ENCODE measurements at places on chromosomes 1 and 21. TPM values are rescaled to one million over a fixed set of nuclear protein-coding genes. Genes with fewer than 3 reads are reported as not detected.

GRCh38 chr1:153687346-153688125 lies 9.0 kb downstream of the NPR1 start:
- H3K4me1 ChIP-seq = no peaks in the 10 kb centered on the region
- no peak overlapping the region for H3K27ac ChIP-seq
- H3K27me3 ChIP-seq = no peaks in the 10 kb centered on the region
- H3K4me3 ChIP-seq = no peak overlapping the region
- no peaks in the 10 kb centered on the region for H3K36me3 ChIP-seq

Gene OR14A2
- total RNA-seq = not detected

Gene NR1I3
- total RNA-seq = not detected

Gene IFFO2
- total RNA-seq = 14.6 TPM

DNA sequence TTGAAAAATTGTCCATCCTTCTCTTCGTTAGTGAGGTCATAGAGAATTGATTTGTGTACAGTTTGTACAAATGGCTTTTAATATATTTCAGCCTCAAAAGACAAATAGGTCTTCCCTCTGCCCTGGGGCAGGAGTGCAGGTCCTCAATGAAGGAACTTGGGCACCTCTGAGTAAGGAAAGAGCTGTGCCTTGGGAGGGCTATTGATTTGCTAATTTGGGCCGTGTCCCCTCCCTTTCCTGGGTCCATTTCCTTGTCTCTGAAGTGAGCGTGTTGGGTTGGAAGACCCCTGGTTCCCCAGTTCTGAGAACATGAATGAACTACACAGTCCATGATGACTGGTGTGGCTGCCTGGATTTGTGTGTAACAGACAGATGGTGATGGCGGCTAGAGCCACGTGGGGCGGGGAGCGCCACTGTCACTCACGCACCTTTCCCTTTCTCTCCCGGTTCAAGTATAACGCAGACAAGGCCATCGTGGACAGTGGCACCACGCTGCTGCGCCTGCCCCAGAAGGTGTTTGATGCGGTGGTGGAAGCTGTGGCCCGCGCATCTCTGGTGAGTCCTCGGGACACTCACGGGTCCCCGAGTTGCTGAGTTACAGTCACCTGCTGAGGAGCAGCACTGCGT lies 71.0 kb upstream of the FAM3B start:
- no peak overlapping the region for H3K27ac ChIP-seq
- H3K4me3 ChIP-seq = no peak overlapping the region
- no peak for DNase-seq
- H3K36me3 ChIP-seq = peaks cover 98% of the 10 kb centered on the region
- no peaks in the 10 kb centered on the region for H3K4me1 ChIP-seq

DNA sequence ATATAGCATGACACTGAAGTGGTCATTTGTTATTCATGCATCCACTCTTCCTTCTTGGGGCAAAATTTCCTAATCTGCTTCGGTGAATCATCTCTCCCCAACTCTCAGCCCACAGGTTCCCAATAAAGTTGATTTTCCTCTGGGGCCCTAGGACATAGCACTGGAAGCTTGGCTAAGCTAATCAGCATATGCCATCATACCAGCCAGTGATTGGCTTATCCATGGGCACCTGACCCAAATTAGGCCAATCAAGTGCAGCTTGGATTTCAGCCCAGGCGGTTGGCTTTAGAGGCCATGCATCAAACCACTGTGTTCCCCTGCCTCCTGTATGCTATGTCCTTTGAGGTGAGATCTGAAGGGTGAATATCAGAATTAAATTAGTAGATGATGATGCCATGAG lies 58.9 kb downstream of the C1orf94 start:
- DNase-seq = no peak
- no peaks in the 10 kb centered on the region for H3K4me1 ChIP-seq
- no peaks in the 10 kb centered on the region for H3K36me3 ChIP-seq
- H3K27ac ChIP-seq = no peak overlapping the region
- H3K4me3 ChIP-seq = no peak overlapping the region
- H3K27me3 ChIP-seq = no peaks in the 10 kb centered on the region

Gene GPATCH4
- 28.1 TPM for total RNA-seq

DNA sequence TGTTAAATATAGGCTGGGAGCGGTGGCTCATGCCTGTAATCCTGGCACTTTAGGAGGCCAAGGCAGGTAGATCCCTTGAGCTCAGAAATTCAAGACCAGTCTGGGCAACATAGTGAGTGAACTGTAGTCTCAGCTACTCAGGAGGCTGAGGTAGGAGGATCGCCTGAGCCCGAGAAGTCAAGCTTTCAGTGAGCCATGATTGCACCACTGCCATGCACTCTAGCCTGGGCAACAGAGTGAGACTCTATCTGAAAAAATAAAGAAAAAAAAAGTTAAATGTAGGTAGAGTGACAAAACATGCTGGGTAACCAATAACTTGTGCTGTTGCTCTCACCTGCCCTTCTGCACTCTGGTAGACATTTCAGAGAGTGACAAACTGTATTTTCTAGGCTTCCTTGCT lies 25.0 kb upstream of the SRSF10 start:
- H3K27me3 ChIP-seq = no peaks in the 10 kb centered on the region
- no peak overlapping the region for H3K4me3 ChIP-seq
- no peak for DNase-seq
- no peaks in the 10 kb centered on the region for H3K36me3 ChIP-seq
- H3K27ac ChIP-seq = no peak overlapping the region

DNA sequence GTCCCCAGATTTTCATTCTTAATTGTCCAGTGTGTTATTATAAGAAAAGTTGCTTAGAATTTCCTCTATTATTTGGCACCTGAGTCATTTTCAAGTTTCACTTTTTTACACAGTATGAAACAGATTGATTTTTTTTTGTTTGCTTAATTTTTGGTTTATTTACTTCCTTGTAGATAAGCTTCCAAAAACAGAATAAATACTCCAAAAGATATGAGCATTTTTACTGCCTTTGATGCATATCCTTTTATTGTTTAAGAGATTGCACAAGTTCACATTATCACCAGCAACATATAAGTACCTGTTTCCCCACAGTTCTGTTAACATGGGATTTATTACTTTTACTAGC lies 36.3 kb upstream of the AHCYL1 start:
- H3K4me3 ChIP-seq = no peak overlapping the region
- no peaks in the 10 kb centered on the region for H3K36me3 ChIP-seq
- no peaks in the 10 kb centered on the region for H3K4me1 ChIP-seq
- peak overlapping the region; percentile 65 for H3K27ac ChIP-seq
- no peaks in the 10 kb centered on the region for H3K27me3 ChIP-seq
- DNase-seq = no peak

DNA sequence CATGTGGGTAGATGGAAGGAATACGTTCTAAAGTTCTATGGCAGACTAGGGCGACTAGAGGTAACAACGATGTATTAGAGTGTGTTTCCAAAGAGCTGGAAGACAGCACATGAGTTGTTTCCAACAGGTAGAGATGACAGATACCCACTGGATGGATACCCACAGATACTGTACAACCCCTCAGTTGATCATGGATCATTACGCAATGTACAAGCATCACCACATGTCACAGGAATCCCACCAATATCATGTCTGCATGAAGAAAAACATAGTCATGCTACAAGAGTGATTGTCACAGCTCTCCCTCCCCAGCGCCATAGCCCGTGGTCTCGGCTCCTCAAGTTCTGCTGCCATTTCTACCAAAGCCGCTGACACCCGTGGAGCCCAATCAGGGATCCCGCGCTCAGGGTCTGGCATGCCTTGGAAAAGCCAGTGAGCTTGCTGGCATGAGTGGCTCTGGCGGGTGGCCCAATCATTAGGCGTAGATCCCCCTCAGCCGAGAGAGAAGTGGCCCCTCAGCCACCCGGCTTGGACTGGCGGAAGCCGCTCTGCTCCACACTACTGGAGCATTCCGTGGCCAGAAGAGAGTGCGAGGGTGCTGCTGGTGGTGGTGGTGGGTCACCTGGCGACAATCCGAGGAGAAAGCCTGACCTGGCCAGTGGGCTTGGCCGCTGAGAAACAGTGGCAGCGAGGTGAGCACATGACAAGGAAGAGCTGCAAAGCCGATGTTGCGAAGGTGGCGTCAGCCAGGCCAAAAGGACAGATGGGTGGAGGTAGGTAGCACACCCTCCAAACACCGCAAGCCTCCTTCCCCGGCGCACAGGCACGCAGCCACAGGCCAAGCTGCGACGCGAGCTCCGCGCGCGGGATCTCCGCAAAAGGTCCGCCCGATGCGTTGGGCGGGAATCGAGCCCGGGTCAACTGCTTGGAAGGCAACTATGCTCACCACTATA lies 65.7 kb upstream of the FCGR2A start:
- H3K36me3 ChIP-seq = no peaks in the 10 kb centered on the region
- DNase-seq = peak; percentile 76
- H3K4me1 ChIP-seq = peaks cover 9% of the 10 kb centered on the region
- H3K4me3 ChIP-seq = peak overlapping the region; percentile 77
- no peak overlapping the region for H3K27ac ChIP-seq

DNA sequence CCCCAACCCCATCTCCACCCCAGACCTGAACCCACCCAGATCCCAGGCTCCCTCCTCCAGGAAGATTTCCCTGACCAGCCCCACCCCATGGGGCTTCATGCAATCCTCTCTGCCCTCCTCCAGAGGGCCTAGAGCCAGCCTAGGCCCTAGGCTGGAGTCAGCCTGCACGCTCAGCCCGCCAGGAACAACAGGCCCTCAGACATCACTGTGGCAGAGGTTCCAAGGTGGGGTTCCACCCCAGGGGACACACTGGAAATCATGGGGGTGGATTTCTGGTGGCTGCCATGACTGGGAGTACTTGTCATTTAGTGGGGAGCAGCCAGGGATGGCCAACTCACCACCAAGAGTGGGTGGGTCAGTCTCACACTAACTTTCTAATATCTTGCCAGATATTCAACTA lies 122.0 kb downstream of the GLIS1 start:
- H3K36me3 ChIP-seq = no peaks in the 10 kb centered on the region
- H3K4me1 ChIP-seq = no peaks in the 10 kb centered on the region
- no peak overlapping the region for H3K4me3 ChIP-seq
- H3K27me3 ChIP-seq = peaks cover 4% of the 10 kb centered on the region

- no peak overlapping the region for H3K27ac ChIP-seq
- H3K27me3 ChIP-seq = peaks cover 4% of the 10 kb centered on the region
- no peaks in the 10 kb centered on the region for H3K4me1 ChIP-seq
These were observed 9.6 kb downstream of the ACKR1 start for GRCh38 chr1:159214149-159214760.

- no peak overlapping the region for H3K27ac ChIP-seq
- H3K27me3 ChIP-seq = no peaks in the 10 kb centered on the region
- no peak overlapping the region for H3K4me3 ChIP-seq
- no peak for DNase-seq
- H3K4me1 ChIP-seq = peaks cover 19% of the 10 kb centered on the region
These were observed 1.9 kb downstream of the CASQ1 start for GRCh38 chr1:160192234-160192633.

DNA sequence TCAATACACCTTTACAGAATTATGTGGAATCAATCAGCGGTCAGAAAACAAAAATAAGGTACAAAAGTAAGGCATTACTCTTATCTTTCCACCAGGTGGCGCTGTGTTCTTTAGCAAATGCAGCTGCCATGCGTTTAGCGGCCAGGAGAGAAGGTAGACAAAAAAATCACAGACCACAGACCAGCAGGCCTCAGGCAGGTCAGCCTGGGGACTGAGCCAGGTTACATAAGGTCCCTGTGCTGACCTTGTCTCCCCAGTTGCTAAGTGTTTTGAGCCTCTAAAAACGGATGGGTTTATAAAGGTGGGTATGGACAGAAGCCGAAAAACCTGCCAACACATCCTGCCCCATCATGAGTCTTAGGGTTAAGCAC lies 2.8 kb downstream of the RGS16 start:
- H3K27me3 ChIP-seq = no peaks in the 10 kb centered on the region
- peaks cover 8% of the 10 kb centered on the region for H3K4me1 ChIP-seq
- H3K36me3 ChIP-seq = no peaks in the 10 kb centered on the region
- DNase-seq = no peak

- H3K4me3 ChIP-seq = no peak overlapping the region
- no peaks in the 10 kb centered on the region for H3K27me3 ChIP-seq
- DNase-seq = no peak
- peaks cover 13% of the 10 kb centered on the region for H3K4me1 ChIP-seq
- H3K36me3 ChIP-seq = no peaks in the 10 kb centered on the region
These were observed 244.3 kb upstream of the C1orf105 start for GRCh38 chr1:172176206-172176605.

DNA sequence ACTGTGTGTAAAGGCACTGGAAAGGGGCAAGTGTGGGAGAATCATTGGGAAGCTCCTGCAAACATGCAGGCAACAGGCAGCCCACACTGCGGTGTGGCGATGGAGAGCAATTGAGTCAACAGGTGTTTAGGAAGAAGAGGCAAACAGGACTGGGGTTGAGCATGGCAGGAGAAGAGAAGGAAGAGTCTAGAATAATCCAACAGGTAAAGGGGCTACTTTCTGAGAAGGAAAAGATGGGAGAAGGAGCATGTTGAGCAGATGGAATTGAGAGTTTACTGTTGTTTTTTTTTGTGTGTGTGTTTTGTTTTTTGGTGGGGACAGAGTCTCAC lies 4.2 kb downstream of the DOP1B start:
- H3K36me3 ChIP-seq = no peaks in the 10 kb centered on the region
- H3K4me1 ChIP-seq = peaks cover 24% of the 10 kb centered on the region
- H3K4me3 ChIP-seq = no peak overlapping the region
- no peak overlapping the region for H3K27ac ChIP-seq
- H3K27me3 ChIP-seq = no peaks in the 10 kb centered on the region

DNA sequence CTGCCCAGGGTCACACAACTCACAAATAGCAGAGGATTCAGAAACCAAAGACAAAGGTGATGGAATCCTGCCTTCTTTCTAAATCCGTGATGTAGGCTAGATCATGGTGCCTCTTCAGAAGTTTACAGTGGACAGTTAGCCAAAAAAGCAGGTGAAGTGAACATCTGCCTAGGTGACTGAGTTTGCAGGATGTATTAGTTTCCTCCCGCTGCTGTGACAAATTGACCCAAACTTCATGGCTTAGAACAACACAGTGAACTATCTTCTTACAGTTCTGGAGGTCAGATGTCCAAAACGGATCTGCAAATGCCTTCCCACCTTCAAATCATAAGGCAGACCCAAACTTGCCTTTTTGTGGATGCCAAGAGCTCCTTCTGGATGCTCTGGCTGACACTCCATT lies 3.2 kb upstream of the TMEM51 start:
- peaks cover 36% of the 10 kb centered on the region for H3K4me1 ChIP-seq
- H3K36me3 ChIP-seq = no peaks in the 10 kb centered on the region
- H3K27me3 ChIP-seq = peaks cover 50% of the 10 kb centered on the region
- DNase-seq = no peak
- no peak overlapping the region for H3K4me3 ChIP-seq

GRCh38 chr21:25559746-25560145 lies 47.5 kb downstream of the MRPL39 start:
- H3K27ac ChIP-seq = no peak overlapping the region
- H3K4me3 ChIP-seq = no peak overlapping the region
- no peaks in the 10 kb centered on the region for H3K36me3 ChIP-seq
- H3K27me3 ChIP-seq = no peaks in the 10 kb centered on the region

DNA sequence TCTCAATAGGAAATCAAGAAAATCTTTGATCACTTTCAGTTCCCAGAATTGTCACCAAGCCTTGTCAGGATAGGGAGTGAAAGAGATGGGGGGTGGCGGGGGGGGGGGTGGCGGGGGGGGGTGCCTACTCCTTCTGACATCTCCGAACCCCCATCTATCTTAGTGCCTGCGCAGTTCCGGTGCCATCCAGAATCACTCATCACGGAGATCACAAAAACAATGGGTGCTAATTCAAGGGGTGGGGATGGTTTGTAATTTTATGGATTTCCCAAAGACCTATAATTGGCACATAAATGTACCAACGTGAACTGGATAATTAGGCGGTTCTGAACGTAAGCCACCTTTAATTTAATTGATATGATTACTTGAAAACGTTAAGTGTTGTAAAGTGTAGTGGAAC lies 2.1 kb downstream of the DAB1 start:
- H3K4me1 ChIP-seq = peaks cover 7% of the 10 kb centered on the region
- peaks cover 30% of the 10 kb centered on the region for H3K27me3 ChIP-seq
- H3K4me3 ChIP-seq = no peak overlapping the region
- no peak overlapping the region for H3K27ac ChIP-seq
- no peaks in the 10 kb centered on the region for H3K36me3 ChIP-seq

Gene ARHGAP30
- total RNA-seq = 145 TPM

Data from spleen (tissue), 13 donors.